ENCODE measurements at places on chromosomes 5 and 9. TPM values are rescaled to one million over a fixed set of nuclear protein-coding genes. Genes with fewer than 3 reads are reported as not detected.
A peak's percentile ranks its signal among the peaks of the same experiment; 100 is the strongest.

DNA sequence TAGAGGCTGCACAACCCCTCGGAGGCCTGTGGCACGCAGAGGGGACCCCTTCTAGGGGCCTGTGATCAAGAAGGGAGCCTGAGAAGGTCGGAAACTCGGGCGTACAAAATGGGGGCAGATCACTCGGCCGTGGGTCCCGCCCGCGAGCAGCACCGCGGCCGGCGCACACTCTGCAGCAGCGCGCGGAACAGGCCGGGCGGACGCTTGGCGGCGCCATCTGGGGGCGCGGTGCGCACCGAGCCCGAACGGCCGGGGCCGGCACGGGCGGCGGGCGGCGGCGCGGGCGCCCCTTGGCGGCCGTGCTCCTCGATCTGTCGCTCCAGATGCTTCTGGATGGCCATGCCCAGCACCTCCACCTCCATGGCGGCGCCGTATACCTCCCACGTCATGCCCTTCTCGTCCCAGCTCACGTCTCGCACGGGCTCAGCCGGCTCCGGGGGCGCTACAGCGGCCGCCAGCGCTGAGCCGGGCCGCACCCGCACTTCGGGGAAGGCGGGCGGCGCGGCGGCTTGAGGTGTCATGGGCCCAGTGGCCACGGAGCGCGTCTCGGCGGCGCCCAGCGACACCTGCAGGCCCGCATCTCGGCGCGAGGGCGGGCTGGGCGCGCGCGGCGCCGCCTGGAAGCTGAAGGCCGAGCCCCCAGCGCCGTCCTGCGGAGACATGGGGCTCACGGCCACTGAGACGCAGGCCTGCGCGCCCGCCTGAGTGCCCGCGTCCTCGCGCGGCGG lies 13.1 kb downstream of the GPRIN1 start:
- peak overlapping the region; percentile 42 for H3K4me3 ChIP-seq
- peaks cover 24% of the 10 kb centered on the region for H3K27me3 ChIP-seq
- no peaks in the 10 kb centered on the region for H3K4me1 ChIP-seq
- H3K36me3 ChIP-seq, result no peaks in the 10 kb centered on the region
- H3K27ac ChIP-seq, result no peak overlapping the region
- peak; percentile 79 for DNase-seq

GRCh38 chr9:69895185-69895584 lies 74.6 kb downstream of the CFAP95 start:
- no peaks in the 10 kb centered on the region for H3K27me3 ChIP-seq
- no peak overlapping the region for H3K4me3 ChIP-seq
- H3K27ac ChIP-seq, result no peak overlapping the region
- peaks cover 13% of the 10 kb centered on the region for H3K4me1 ChIP-seq
- DNase-seq, result no peak

DNA sequence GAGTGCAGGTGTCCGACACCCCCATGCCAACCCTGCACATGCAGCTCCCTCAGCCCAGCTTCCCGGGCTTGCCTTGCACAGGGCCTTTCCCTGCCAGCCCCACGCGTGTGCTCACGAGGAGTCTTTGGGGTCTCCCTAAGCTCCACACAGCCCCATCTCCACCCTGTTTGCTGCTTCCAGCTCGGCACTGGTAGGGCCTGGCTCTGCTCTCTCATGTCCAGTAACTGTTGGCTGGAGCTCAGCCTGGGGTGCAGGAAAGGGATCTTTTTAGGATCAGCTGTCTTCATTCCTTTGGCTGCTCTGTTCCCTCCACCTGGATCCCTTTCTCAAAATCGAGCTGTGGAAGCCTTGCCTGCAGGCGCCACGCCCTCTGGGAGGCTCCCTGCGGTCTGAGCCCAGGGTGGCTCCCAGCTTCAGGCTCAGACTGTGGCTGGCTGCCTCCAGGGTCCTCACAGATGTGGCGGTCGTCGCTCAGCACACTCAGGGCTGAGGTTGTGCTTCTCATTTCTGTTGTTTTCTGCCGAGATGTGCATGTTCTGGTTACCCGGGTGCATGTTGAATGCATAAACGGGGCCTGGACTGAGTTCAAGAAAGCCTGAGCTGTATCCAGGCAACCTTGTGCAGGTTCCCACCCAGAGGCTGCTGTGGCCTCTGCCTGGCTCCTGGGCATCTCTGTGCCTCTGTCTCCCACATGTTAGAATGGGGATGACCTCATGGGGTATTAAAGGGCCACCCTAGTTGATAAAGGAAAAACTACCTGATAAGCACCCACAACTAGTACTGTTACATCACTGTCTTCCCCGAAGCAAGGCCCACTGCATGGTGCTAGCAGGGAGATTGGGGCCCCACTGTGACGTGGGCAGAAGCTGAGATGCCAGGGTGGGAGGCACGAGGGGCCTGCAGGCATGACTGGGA lies 4.3 kb downstream of the CACNA1B start:
- DNase-seq, result no peak
- peaks cover 14% of the 10 kb centered on the region for H3K27me3 ChIP-seq
- H3K36me3 ChIP-seq, result no peaks in the 10 kb centered on the region
- no peak overlapping the region for H3K4me3 ChIP-seq
- no peak overlapping the region for H3K27ac ChIP-seq

- H3K4me1 ChIP-seq, result no peaks in the 10 kb centered on the region
- DNase-seq, result no peak
- no peaks in the 10 kb centered on the region for H3K27me3 ChIP-seq
- H3K4me3 ChIP-seq, result no peak overlapping the region
- H3K36me3 ChIP-seq, result no peaks in the 10 kb centered on the region
These were observed 154.0 kb downstream of the PIK3R1 start for GRCh38 chr5:68369457-68370125.

CNTFR gene
- 37.2 TPM for total RNA-seq

DNA sequence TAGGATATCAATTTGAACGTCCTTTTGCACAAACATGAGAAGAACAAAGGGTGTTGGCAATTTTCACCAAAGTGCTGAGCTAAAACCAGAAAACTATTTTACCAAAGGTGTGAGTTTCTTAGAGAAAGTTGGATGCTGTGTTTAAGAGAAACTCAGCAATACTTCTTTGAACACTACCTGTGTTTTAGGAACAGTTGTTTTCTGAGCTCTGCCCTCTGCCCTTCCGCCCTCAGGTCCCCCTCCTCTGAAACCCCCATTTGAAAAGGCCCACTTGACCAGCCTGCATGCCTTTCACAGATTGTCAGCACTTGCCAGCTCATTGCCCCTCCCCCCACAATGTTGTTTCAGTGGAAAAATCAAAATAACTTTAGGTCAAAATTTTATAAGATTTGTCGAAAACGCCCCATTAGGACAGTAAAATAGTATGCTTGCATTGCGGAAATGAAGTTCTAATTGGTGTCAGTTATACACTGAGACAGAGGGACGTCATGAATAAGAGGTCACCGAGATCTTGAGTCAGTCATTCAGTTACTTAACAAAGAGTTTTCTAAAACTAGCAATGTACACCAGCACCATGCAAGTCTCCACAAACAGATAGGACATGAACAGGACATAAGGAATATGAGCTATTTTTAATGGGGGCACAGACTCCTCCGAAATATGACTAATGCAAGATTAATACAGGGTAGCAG lies 61.9 kb upstream of the IL7R start:
- H3K4me1 ChIP-seq, result peaks cover 9% of the 10 kb centered on the region
- DNase-seq, result peak; percentile 9
- H3K27me3 ChIP-seq, result no peaks in the 10 kb centered on the region

GRCh38 chr9:1910269-1910811 lies 104.8 kb upstream of the SMARCA2 start:
- H3K4me3 ChIP-seq, result no peak overlapping the region
- DNase-seq, result no peak
- no peaks in the 10 kb centered on the region for H3K4me1 ChIP-seq
- H3K36me3 ChIP-seq, result no peaks in the 10 kb centered on the region
- no peak overlapping the region for H3K27ac ChIP-seq

FAM120AOS gene
- 38.7 TPM for total RNA-seq

- H3K27ac ChIP-seq, result no peak overlapping the region
- H3K4me1 ChIP-seq, result no peaks in the 10 kb centered on the region
- H3K27me3 ChIP-seq, result no peaks in the 10 kb centered on the region
- H3K4me3 ChIP-seq, result no peak overlapping the region
- H3K36me3 ChIP-seq, result no peaks in the 10 kb centered on the region
These were observed 9.7 kb upstream of the WDR38 start for GRCh38 chr9:124843456-124844034.

DMRTA1 gene
- total RNA-seq, result 21.3 TPM

NPR3 gene
- not detected for total RNA-seq

GRCh38 chr9:13932528-13933267 lies 381.2 kb downstream of the NFIB start:
- H3K4me3 ChIP-seq, result no peak overlapping the region
- H3K36me3 ChIP-seq, result no peaks in the 10 kb centered on the region
- H3K27ac ChIP-seq, result no peak overlapping the region
- no peaks in the 10 kb centered on the region for H3K4me1 ChIP-seq
- no peak for DNase-seq
- H3K27me3 ChIP-seq, result no peaks in the 10 kb centered on the region

GRCh38 chr9:98583417-98583816 lies 125.3 kb downstream of the GABBR2 start:
- no peaks in the 10 kb centered on the region for H3K36me3 ChIP-seq
- DNase-seq, result no peak
- H3K4me3 ChIP-seq, result no peak overlapping the region
- no peak overlapping the region for H3K27ac ChIP-seq
- no peaks in the 10 kb centered on the region for H3K4me1 ChIP-seq
- H3K27me3 ChIP-seq, result no peaks in the 10 kb centered on the region

RORB gene
- 2.5 TPM for total RNA-seq

FAM169A gene
- 23.8 TPM for total RNA-seq

GRCh38 chr5:91194824-91195381 lies 188.2 kb downstream of the ARRDC3 start:
- H3K4me3 ChIP-seq, result no peak overlapping the region
- no peak for DNase-seq
- no peaks in the 10 kb centered on the region for H3K36me3 ChIP-seq
- no peaks in the 10 kb centered on the region for H3K27me3 ChIP-seq
- H3K4me1 ChIP-seq, result no peaks in the 10 kb centered on the region

DNA sequence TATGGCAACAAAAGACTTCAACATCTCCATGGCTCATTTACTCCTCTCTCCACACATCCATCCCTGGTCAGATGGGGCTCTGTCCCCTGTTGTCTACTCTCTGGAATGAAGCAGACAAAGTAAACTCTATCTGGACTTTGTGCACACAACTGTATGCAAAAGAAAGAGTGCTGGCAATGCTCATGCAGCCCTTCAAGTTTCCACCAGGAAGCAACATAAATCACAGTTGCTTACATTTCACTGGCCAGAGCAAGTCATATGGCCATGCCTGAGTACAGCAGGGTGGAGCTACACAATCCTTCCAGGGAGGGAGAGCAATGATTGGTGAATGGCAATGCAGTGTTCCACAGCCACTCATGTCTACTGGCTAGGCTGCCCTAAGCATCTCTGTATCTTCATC lies 12.4 kb upstream of the SHC3 start:
- H3K27me3 ChIP-seq, result no peaks in the 10 kb centered on the region
- no peak overlapping the region for H3K4me3 ChIP-seq
- no peak overlapping the region for H3K27ac ChIP-seq
- no peaks in the 10 kb centered on the region for H3K4me1 ChIP-seq
- no peaks in the 10 kb centered on the region for H3K36me3 ChIP-seq

DNA sequence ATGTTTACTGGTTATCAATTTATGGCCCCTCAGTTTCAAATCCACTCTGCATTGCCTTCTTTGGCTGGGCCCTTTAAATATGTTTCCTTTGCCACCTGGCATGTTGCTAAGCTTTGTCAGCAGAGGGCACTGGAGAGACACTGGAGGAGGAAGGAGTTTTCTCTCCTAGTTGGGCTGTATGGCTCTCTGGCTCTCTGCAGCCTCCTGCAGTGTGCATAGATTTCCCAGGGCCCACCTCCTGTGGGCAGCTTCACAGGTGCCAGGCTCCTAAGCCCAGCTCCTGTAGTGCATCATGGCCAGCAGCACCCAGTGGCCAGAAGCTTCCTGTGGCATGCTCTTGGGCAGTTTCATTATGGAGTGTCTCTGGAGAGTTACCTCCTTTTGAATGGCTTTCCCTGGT lies 23.3 kb downstream of the CAVIN4 start:
- H3K36me3 ChIP-seq, result no peaks in the 10 kb centered on the region
- no peaks in the 10 kb centered on the region for H3K27me3 ChIP-seq
- H3K4me1 ChIP-seq, result peaks cover 17% of the 10 kb centered on the region
- H3K4me3 ChIP-seq, result no peak overlapping the region
- no peak overlapping the region for H3K27ac ChIP-seq

DNA sequence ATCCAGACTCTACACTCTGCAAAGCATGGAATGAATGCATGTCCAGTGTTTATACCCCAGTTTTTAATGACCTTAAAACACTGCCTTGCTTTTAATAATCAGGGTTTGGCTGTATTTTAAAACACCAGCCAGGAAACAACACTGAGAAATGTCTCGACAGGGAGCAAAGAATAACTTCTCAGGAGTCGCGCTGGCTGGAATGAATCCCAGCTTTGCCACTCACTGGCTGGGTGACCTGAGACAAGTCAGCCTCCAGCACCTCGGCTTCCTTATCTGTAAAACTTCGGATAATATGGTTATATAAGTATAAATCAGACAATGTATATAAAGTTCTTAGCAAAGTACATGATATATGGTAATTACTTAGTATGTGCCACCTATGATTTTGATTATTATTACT lies 505.0 kb downstream of the SPOCK1 start:
- H3K4me3 ChIP-seq, result no peak overlapping the region
- DNase-seq, result no peak
- no peaks in the 10 kb centered on the region for H3K36me3 ChIP-seq
- no peak overlapping the region for H3K27ac ChIP-seq

DNA sequence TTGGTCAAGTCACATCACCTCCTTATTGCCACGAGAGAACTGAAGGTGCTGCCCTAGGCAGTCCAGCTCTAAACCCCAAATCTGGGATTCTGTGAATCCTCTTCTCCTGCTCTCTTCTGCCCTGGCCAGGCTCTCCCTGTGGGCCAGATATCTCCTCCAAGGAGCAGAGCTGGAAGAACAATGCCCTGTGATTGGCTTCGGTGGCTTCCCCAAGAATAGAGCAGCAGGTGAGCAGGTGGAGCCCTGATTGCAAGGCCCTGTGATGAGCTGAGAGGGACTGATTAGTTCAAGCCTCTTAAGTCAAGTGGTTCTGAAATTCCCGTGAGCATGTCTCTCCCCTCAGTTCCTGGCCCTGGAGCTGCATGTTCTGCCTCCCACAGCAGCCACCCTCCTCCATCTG lies 175.3 kb upstream of the BRINP1 start:
- no peaks in the 10 kb centered on the region for H3K4me1 ChIP-seq
- no peaks in the 10 kb centered on the region for H3K27me3 ChIP-seq
- H3K36me3 ChIP-seq, result no peaks in the 10 kb centered on the region

GRCh38 chr9:84501587-84501986 lies 161.0 kb upstream of the SLC28A3 start:
- H3K4me3 ChIP-seq, result no peak overlapping the region
- no peak overlapping the region for H3K27ac ChIP-seq
- no peak for DNase-seq
- no peaks in the 10 kb centered on the region for H3K27me3 ChIP-seq

DNA sequence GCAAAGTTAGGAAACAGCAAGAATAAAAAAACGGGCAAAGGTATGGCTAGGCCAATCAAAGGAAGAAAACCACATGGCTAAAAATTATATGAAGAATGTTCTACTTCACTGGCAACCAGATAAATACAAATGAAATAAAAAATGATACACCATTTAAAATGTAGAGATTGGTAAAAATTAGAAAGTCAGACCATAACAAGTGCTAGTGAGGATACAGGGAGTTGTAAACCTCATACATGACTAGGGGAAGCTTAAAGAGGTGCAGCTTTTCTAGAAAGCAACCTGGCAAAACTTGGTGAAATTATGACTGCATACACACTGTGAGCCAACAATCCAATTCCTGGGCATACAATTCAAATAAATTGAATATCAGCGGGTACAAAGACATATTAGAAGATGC lies 119.0 kb upstream of the LIFR start:
- H3K27ac ChIP-seq, result no peak overlapping the region
- H3K4me1 ChIP-seq, result no peaks in the 10 kb centered on the region
- DNase-seq, result no peak
- H3K4me3 ChIP-seq, result no peak overlapping the region

- no peaks in the 10 kb centered on the region for H3K36me3 ChIP-seq
- no peak overlapping the region for H3K4me3 ChIP-seq
- peak; percentile 27 for DNase-seq
- peaks cover 21% of the 10 kb centered on the region for H3K4me1 ChIP-seq
These were observed 2.6 kb downstream of the C9orf40 start for GRCh38 chr9:74949859-74950855.

Measured in neural progenitor cell (in vitro differentiated cells).